ENCODE measurements at places on chromosomes 7 and 10.

DNA sequence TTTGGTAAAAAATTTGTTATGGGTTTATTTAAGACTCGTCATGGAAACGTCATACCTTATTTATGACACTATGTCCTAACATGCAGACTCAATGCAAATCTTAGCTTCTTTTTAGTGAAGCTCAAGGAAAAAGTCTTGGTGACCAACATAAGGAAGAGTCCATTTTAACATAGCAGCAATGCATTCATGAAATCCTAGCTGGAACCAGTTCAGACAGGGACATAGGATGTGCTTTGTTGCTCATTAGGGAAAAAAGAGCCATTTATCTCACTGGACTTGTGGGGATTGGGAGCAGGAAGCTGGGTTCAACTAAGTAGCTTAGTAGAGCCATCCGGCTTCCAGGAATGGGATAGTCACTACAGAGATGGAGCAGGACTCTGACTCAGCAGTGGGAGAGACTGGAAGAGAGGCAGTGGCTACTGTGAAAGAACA lies 100.7 kb upstream of the DKK1 start:
- no peak for DNase-seq

DNA sequence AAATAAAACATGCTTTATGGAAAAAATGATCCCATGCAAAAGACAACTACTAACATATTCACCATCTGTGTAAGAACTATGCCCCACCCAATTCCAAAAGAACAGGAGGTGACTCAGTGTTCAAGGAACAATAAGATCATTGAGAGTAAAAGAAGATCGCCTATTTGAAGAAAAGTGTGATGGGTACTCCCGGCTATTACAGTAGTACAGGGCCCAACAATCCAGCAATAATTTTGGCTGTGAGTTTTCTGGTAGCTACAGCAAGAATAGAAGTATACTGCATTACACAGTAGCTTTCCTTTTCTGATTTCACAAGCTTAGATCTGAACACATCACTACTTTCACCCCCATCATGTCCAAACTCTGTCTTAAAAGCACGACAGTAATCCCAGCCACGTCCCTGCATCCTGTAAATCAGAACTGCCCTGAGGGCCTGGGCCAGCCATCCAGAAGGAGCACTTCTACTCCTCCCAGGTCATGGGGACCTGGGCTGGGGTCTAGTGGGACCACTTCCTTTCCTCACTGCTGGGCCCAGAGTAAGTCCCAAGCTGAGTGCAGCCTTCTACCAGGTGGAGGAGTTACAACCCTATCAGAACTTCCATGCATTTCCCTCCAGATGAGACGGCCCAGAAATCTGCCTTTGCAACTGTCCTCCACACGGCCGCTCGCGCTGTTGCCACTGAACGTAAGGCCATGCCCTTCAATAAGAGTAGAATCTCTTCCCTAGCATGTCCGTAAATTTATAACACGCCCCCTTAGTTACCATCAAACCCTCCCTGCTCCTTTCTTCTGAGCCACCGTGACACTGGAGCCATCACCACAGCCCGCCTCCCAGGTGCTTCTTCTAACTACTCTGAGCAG lies 7.9 kb downstream of the ESYT2 start:
- no peak for DNase-seq

DNA sequence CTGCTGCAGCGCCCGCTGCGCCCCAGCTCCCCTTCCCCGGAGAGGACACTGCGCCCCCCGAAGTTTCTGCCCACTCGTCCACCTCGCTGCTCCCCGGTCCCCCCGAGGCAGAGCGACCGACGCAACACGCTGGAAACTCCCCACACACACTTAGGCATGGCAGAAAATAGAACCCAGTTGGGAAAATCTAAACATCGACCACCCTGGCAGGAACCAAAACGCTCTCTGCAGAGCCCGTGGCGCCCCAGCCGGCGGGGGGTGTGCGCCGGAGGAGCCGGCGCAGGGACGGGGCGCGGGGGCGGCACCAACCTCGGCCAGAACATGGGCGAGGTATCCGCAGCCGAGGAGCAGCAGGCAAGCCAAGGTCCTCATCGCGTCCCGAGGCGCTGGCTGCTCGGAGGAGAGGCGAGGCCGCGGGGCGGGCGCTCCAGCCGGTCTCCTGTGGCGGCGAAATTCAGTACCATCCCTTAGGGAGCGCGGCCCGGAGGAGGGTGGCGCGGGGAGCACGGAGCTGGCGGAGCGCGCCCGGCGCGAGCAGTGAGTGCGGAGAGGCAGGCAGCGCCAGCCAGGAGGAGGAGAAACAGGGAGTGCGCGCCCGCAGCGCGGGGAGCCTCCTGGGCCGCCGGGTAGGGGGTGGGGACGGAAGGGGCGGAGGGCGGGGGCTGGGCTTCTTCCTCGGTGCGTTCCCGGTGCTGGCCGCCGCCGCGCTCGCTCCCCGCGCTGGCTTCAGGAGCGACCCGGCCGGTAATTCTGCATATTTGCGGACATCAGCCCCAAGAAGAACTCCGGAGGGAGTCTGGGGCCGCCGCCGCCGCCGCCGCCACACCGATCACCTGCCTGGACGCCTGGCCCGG lies 789 bp downstream of the PDGFA start:
- peak; percentile 35 for DNase-seq

- DNase-seq: no peak
Observed at GRCh38 chr10:89921403-89921802, 220.0 kb downstream of the KIF20B start.

GRCh38 chr10:69696073-69696731 lies 66.2 kb downstream of the FAM241B start:
- DNase-seq: no peak

Measured in activated CD8-positive, alpha-beta memory T cell treated with anti-CD3 and anti-CD28 coated beads, Interleukin-2, amount 50 U/mL, for 4 hours (primary cell).